GM23338 (cell line): ENCODE measurements at places on chromosomes 2 and 18. TPM values are rescaled to one million over a fixed set of nuclear protein-coding genes. Genes with fewer than 3 reads are reported as not detected.

The DNAH7 gene
- 0.27 and 0.35 TPM in 2 replicates for total RNA-seq

The KCNE4 gene
- not detected in 2 replicates for total RNA-seq

The GALM gene
- 14.9 and 21.6 TPM in 2 replicates for total RNA-seq

The ESPNL gene
- 3.1 and 4.3 TPM in 2 replicates for total RNA-seq

The PSMA8 gene
- not detected in 2 replicates for total RNA-seq
